NCI-H1048 (cell line): ENCODE measurements at places on chromosomes 7 and 10.

DNA sequence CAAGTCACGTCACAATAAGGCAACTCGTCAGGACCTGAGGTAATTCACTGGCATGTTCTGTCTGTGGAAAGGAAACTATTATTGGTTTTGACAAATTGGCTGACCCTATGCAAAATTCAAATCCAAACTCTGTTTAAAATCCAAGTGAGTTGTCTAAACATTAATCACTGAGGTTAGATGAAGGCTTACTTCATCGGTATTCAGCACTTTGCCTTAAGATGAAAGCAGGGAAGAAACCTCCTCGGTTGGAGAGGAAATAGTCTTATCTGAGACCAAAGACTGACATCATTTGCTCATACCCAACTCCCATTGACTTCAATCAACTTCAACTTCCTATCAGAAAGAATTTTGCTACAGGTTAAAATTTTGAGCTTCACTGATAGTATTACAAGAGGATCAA lies 355.1 kb upstream of the MBL2 start:
- DNase-seq = no peak

- no peak for DNase-seq
These were observed 35.5 kb downstream of the ARL4A start for GRCh38 chr7:12722636-12723605.

DNA sequence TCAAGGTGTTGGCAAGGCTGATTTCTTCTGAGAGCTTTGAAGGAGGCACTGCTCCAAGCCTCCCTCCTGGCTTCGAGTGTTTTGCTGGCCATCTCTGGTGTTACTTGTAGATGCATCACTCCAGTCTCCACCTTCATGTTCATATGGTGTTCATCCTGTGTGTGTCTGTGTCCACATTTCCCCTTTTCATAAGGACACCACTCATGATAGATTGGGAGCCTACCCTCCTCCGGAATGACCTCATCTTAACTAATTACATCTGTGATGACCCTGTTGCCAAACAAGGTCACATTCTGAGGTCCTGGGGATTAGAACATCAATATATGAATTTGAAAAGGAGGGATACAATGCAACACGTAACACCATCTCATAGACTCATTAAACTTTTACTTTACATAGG lies 119.0 kb downstream of the CREB5 start:
- no peak for DNase-seq

DNA sequence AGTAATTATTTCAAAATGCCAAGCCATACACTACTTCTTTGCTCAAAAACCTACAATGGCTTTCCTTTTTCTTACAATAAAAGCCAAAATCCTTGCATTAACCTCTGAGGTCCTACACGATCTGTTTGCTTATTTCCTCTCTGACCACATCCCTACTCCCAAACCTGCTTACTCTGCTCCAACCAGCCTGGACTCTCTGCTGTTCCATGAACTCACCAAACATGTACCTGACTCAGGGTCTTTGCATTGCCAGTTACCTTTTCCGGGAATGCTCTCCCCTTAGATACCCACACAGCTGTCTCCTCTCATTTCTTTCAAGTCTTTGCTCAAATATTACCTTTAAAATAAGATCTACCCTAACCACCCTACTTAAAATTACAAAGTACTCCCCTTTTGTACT lies 2.3 kb downstream of the ABCB4 start:
- no peak for DNase-seq

DNA sequence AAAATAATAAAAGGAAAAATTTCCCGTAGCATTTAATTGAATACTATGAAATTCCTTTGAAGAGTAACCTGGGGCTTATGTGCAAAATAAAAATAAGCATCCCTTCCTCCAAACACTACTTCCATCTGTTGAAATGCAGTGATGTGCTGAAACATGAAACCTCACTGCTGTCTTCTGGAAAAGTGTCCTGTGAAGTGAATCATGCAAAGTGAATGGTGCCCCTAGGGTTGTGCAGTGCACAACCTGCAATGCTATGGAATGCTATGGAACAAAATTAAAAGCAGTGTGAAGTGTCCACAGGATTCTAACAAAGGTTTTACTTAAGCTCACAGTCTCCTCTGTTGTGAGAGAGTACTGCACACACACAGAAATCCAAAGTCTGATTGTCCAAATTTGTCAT lies 480.9 kb downstream of the ETV1 start:
- no peak for DNase-seq

DNA sequence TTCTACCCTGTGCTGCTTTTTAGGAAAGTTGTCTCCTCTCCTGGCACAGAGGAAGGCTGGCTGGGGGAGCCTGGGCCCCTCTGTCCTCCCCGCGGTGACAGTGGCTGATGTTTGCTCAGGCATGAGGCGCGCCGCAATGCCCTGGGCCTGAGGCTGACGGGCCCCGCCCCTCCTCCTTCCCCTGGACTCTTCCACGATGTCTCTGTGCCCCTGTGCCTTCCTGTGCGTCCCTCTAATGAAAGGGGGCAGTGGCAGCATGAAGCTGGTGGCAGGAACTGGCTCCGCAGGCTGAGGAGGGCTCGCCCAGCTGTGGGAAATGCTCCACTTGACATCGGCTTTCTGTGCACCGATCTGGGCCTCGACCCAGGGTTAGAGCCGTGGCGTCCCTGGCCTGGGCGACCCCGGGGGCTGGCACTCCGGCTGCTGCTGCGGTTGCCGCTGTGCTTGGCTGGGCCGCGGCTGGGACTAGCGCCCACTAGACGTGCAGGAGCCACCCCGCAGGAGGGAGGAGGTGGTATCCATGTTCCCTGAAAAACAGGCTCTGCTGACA lies 67.9 kb downstream of the ZNF680 start:
- DNase-seq = no peak

DNA sequence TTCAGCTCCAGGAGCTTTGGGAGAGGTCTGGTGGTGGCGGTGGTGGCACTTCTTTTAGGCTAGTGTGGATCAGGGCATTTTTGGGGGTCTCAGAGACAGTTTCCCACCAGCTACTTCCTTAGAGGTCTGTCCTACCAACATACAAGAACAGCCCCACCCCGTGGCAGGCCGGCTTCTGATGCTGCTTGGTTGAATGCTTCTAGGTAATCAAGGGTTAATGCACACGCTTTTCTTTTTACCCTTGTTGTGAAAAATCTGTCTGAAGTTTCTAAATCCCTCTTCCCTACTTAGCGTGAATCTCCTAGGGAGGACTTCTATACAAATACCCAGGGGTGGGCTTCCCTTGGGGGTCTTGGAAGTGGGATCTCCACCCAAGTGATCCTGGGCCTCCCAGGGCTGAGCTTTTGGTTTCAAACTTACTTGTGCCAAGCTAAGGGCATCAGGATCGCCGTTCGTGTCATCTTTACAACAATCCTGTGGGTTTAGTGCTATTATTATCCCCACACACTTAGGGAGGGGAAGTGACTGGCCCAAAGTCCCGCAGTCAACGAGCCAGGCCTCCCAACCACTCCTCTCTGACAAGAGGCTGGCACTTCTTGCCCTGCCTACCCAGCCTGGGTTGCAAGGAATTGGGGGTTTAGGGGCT lies 1.7 kb downstream of the SH2B2 start:
- DNase-seq = no peak

- DNase-seq = no peak
These were observed 28.0 kb downstream of the PRPF18 start for GRCh38 chr10:13614530-13615332.

GRCh38 chr10:58810751-58811150 lies 298.1 kb downstream of the BICC1 start:
- DNase-seq = no peak

GRCh38 chr7:54864663-54865062 lies 105.7 kb upstream of the SEC61G start:
- DNase-seq = no peak

DNA sequence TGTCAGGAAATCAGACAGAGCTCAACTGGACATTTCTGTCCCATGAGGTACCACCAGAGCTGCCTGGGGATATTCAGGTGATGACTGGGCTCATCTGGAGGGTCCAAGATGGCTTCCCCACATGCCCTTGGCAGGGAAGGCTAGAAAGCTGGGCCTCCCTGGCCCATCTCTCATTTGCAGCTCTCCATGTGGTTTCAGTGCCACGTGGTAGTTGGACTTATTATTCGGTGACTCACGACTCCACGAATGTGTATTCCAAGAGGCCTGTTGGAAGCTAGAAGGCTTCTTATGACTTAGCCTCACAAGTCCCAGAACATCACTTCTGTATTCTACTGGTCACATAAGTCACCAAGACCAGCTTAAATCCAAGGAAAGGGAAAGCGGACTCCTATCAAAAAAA lies 22.8 kb downstream of the NSMCE4A start:
- DNase-seq = no peak

- no peak for DNase-seq
These were observed 67.2 kb downstream of the CREB5 start for GRCh38 chr7:28479507-28479947.

DNA sequence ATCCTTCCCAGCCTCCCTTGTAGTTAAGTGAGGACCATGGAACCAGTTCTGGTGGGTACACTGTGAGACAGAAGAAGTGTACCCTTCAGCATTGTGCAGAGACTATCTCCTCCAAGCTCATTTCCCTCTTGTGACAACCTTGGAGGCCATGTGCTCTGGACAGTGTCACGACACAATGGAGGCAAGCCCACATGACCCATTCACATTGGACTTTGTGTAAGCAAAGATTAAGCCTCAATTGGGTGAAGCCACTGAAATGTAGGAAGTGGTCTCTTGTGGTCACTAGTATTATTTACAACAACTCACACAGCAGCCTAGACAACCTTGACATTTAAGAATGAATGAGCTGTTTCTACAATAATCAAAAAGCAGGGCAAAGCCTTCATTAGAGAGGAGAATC lies 124.2 kb downstream of the INHBA start:
- no peak for DNase-seq

- no peak for DNase-seq
These were observed 48.6 kb downstream of the FBXW4 start for GRCh38 chr10:101646364-101646763.

DNA sequence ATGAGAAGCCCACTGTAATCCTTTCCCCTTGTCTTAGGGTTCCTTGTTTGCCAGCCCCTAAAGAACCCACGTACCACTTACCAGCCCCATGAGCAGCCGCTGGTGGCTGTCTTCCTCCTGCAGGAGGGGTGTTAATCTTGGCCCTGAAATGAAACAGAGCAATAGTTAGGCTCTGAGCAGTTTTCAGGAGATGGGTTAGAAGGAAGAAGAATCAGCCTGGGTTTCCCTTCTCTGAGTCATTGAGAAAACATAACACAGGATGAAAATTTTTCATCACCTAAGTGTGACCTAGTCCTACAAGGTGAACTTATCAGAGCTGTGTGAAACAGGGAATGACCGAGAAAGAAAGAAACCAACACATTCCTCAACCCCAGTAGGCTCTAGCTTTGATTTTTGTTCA lies 90.0 kb downstream of the GSAP start:
- no peak for DNase-seq

DNA sequence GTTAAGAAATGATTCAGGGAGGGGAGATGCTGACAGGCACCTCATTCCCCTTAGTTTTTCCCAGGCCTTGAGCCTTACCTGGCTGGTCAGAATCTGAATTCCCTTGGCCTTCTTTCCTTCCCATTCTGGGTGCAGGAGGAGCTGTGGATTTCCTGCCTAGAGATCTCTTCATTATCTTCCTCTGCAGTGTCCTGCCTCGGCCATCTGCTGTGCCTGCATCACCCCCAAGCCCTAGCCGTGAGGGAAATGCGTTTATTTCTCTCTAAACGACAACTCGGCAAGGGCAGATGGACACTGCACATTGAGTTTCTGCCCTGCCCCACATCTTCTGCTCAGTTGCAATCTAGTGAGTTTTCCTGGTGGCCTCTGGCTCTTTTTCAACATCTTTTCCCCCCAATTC lies 26.7 kb downstream of the ZCWPW1 start:
- no peak for DNase-seq

DNA sequence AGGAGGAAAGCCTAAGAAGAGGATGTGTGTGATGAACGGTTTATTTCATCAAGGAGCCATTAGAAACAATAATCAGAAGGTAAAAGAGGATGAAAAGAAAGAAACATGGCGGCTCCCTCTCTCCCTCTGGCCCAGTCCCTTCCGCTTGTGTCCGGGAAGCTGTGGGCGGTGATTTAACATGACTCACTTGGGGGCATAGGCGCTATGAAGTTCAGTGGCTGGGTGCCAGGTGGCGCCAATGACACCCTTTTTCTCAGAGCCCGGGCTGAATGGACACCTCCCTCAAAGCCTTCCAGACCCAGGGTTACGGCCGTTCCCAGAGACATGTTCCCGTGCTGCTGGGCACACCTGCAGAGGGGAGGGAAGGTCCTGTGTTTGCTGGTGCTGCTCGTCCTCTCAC lies 244.0 kb downstream of the SKAP2 start:
- no peak for DNase-seq

- DNase-seq = no peak
These were observed 52.1 kb downstream of the SUFU start for GRCh38 chr10:102555781-102556328.

GRCh38 chr10:51159841-51160240 lies 85.6 kb downstream of the PRKG1 start:
- DNase-seq = no peak

DNA sequence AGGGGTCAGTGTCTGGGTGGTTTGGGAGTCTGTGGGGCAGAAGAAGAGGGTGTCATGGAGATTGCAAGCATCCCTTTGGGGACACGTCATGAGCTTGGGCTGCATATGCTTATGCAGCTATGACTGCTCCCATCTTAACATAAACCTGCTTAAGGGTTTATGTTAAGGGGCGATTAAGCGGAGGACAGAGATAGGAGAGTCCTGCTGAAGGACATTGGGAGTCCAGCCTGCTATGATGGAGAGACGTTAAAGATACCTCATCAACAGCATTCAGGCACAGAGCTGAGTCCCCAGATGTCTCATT lies 76.8 kb upstream of the AKR1E2 start:
- no peak for DNase-seq

DNA sequence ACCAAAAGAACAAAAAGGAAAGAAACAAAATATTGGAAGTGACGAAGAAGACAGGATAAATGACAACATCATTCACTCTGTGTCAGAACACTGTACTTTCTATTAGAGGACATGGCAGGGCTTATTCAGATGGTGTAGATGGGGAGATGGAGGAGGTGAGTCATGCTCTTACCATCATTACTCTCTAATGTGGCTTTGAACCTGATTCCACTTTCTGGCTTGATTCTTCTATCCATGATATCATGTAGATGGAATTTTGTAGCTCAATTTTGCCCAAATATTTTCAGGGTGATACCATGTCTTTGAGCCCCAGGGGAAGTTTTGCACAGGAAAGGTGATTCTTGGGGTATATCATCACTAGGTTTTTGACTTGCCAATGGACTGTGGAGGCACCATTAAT lies 91.7 kb downstream of the CFAP58 start:
- no peak for DNase-seq

DNA sequence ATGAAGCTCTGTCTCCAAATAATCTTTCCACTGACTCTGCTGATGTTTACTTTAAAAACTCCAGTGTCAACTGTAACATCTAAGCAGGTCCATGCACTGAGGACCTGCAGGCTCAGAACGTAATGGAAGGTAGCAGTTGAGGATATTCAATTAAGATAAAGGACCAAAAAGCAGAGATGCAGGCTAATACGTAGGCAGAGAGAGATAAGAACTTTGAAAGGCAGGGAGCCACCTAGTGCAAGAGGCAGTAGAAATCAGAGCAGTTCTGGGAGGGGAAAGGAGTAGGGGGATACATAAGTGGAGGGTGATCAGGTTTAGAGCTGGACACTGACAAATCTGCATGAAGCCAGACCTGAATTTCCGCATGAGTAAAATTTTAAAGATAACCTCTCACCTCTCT lies 114.5 kb upstream of the POM121L12 start:
- DNase-seq = no peak

GRCh38 chr7:106041140-106041717 lies 70.9 kb downstream of the SYPL1 start:
- no peak for DNase-seq

- DNase-seq = no peak
These were observed 200.9 kb upstream of the CNTNAP2 start for GRCh38 chr7:145915679-145916078.
